Stimulated activated CD8-positive, alpha-beta memory T cell treated with anti-CD3 and anti-CD28 coated beads, Interleukin-4, amount 100 ng/mL, for 1 hour (primary cell): ENCODE measurements at places on chromosomes 7 and 10.

DNA sequence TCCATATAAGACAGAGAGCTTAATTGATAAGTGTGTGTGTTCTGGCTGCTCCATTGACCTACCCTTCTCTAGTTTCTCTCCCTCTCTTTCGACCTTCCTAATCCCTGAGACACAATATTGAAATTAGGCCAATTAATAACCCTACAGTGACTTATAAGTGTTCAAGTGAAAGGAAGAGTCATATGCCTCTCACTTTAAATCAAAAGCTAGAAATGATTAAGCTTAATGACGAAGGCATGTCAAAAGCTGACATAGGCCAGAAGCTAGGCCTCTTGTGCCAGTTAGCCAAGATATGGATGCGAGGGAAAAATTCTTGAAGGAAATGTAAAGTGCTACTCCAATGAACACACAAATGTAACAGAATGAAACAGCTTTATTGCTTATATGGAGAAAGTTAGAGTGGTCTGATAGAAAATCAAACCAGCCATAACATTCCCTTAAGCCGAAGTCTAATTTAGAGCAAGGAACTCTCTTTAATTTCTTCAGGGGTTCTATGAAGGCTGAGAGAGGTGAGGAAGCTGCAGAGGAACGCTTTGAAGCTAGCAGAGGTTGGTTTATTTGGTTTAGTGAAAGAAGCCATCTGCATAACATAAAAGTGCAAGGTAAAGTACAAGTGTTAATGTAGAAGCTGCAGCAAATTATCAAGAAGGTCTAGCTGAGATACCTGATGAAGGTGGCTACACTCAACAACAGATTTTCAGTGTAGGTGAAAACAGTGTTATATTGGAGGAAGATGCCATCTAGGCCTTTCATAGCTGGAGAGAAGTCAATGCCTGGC lies 53.8 kb downstream of the ST7 start:
- DNase-seq: no peak

DNA sequence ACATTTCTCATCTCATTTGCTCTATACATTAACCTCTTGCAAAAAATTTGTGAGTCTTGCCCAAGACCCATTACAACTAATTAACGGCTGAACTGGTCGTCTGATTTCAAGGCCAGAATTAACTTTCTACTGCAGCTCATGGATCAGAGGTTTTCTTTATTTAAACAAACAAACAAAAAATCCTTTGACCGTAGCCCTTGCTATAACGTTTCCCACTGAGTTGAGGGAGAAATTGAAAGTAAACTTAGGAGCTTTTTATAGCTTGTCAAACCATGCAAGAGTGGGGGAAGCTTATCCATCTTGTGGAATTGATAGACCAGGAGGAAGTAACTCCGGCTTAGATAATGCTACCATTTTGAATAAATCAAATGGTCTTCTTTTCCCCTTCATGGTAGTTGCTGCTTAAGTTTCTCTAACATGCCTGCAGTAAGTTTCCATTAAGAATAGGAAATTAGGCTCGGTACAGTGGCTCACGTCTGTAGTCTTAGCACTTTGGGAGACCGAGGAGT lies 3.3 kb downstream of the SRGN start:
- no peak for DNase-seq

DNA sequence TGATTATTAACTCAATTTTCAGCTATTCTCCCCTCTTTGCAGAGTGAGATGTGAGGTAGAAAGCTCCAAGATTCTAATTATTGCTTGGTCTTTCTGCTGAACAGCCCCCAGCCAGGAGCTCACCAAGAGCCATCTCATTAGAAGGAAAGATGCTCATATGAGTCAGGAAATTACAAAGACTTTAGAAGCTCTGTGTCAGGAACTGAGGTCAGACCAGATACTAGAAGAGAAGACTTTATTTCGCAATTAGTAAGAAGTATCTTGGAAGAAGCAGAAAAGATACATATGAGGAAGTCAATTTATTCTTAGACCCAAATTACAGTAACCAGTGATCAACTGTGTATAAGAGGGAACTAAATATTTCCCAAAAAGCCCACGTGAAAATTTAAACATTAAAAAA lies 626.9 kb downstream of the ZWINT start:
- DNase-seq: no peak

GRCh38 chr10:52768001-52768532 lies 4.5 kb downstream of the MBL2 start:
- no peak for DNase-seq

DNA sequence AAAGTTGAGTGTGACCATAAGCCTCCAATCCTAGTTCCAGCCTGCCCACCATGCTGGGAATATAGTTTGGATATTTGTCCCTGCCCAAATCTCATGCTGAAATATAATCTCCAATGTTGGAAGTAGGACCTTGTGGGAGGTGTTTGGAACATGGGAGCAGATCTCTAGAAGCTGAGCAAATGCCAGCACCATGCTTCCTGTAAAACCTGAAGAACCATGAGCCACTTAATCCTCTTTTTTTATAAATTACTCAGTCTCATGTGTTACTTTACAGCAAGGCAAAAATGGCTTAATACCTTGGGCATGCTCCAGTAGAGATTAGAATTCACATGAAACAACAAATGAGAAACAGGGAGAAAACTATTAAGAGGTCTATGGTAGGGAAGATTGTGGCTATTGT lies 27.2 kb downstream of the STEAP1 start:
- no peak for DNase-seq

DNA sequence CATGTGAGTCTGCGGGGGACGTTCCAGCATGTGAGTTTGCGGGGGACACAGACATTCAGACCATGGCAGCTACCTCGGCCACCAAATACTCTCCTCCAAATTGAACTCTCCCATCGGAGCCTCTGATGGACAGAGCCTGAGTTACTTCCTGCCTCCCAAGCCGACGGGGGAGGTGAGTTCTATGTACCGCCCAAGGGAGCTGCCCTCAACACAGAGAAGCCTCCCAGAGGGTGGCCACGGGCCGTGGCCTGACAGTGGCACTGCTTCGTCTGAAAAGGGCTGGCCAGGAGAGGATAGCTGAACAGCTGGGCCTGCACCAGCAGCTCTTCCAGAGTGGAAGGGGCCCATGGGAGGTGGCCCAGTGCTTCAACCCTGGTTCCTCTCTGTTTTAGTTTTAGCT lies 274.5 kb upstream of the PPP2R2D start:
- no peak for DNase-seq

- no peak for DNase-seq
These were observed 81.9 kb upstream of the ZNF800 start for GRCh38 chr7:127474457-127474856.

GRCh38 chr10:124521429-124521871 lies 59.8 kb downstream of the LHPP start:
- DNase-seq: no peak

- DNase-seq: no peak
These were observed 137.3 kb downstream of the SDK1 start for GRCh38 chr7:3438352-3438751.

GRCh38 chr7:41880107-41880506 lies 177.2 kb upstream of the INHBA start:
- DNase-seq: no peak
